ENCODE measurements at places on chromosomes 5 and 9.

GRCh38 chr9:85511746-85512145 lies 230.0 kb downstream of the AGTPBP1 start:
- no peak for DNase-seq

- DNase-seq = no peak
Measured at GRCh38 chr5:113201715-113202114, 225.1 kb downstream of the DCP2 start.

DNA sequence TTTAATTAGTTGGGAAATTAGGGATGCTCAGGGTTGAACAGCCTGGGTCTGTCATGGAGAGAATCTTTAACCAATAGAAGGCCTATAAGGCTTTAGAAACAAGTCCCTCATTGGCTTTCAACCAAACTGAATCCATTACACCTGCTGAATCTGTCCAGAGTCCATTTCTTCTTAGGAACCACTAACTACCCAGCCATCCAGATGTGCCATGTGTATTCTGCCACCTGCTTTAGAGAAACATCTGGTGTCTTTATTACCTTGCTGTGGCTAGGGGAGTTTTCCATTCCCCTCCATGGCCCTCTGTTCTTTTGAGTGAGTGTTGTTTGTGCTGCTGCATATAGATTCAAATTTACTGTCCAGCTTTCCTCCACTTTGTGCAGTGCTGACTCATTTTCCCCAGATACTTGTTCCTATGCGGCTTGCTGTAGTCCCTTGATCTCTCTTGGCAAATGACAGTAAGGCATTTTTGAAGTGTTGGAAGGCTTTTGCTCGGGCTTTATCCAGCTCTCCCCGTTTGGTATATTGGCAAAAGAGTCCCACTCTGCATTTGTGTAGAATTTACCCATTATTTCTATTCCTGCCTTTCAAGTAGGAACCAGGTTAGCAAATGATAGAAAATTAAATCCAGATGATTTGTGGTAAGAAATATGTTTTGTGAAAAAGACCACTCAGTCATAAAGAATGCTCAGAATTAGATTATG lies 54.6 kb downstream of the NLN start:
- DNase-seq = no peak

DNA sequence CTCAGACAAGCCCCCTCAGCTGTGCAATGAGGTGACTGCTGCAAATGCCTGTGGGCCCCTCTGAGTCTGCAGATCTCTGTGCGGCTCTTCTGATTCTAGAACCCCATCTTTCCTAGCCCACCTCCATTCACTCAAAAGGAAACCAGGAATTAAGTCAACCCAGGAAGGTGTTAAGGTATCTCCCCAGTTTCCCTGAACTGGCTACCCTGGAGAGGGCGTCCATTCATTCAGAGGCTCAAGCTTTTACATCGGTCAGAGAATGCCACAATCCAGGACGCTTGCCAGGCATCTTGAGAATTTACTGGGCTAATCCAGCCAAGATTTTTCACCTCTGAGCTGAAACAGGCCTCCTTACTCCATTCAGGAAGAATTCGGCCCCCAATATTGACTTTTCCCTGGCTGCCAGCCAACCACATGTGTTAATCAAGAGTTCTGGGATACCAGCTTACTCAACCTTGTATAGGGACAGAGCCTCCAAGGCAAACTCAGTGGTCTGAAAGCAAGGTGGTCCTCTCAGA lies 889 bp upstream of the ADAMTS12 start:
- DNase-seq = no peak

- DNase-seq = no peak
Measured at GRCh38 chr9:7240569-7241311, 483.0 kb downstream of the KDM4C start.

DNA sequence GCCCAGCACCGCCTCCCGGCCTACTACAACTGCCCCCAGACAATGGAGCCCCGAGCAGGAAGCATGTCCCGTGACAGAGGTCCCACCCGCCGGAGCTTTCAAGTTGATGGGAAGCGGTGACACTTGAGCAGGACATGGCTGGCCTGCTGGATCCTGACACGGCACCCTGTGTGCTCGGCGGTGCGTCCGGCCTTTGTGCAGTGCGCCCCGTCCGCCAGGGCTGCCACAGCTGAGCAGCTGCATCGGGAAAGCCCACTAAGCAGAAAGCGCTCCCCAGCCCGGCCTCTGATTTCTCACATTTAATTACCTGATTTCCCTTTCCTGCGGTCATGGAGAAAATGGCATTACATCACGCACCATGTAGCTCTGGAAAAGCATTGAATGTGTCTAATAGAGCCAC lies 611.9 kb downstream of the IRX1 start:
- DNase-seq = no peak

DNA sequence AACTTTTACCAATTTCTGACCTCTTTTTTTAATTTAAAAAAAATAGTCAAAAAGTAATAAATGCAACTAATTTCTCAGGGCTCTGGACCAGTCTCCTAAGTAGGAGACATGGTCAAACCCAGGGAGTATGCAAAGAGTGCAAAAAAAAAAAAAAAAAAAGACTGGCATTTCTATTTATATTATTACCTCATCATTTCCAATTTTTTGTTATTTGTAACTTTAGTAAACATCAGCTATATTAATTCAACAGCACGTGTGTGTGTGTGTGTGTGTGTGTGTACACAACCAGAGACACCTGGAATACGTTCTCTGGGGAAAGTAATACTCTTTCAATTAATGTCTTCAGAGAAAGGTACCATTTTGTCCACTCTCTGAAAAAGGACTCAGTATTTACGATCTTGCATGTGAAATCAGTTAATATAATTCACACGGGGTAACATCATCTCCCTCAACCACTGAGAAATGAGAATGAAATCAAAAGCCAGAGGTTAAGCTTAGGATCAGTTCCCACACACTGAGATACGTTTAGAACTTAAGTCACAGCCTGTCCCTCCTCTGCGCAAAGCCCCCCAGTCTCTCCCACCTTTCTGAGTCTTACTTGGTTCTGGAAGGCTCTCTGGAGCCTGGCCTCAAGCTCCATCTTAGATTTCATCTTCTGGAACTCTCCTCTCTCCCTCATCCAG lies 21.9 kb downstream of the ZNF608 start:
- no peak for DNase-seq

DNA sequence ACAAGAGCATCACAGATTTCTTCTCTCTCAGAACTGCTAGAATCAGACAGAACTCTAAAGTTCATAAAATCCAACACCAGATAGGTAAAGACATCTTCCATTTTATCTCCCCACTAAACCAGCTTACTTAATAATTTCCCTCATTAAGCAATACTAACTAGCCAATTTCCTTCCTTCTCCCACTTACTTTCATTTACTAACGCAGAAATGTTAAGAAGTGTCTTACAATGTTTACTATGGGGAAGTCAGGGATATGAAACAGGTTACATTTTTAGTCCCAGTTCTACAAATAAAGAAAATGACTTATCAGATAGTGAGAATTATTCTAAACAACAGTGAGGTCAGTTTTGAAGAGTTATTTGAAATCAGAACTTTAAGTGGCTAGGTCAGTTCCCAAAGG lies 236.5 kb downstream of the FBXL17 start:
- no peak for DNase-seq

GRCh38 chr5:163366757-163367156 lies 70.6 kb upstream of the CCNG1 start:
- no peak for DNase-seq

DNA sequence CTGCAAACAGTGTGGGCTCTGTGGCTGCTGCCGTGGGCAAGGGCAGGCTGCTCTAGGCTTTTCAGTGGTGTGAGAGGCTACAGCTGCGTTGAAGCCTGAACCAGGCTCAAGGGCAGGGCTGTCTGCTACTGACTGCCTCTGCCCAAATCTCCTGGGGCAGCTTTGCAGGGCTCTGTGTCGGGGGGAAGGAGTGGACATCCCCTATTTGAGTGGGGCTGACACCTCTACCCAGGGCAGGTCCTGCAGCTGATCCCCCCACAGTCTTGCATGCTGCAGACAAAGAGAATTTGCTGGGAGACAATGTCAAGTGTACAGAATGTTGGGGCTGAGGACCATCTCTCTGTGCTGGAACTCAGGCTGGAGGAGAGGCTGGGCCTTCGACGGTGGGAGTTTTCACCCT lies 240.2 kb downstream of the PBX3 start:
- no peak for DNase-seq

DNA sequence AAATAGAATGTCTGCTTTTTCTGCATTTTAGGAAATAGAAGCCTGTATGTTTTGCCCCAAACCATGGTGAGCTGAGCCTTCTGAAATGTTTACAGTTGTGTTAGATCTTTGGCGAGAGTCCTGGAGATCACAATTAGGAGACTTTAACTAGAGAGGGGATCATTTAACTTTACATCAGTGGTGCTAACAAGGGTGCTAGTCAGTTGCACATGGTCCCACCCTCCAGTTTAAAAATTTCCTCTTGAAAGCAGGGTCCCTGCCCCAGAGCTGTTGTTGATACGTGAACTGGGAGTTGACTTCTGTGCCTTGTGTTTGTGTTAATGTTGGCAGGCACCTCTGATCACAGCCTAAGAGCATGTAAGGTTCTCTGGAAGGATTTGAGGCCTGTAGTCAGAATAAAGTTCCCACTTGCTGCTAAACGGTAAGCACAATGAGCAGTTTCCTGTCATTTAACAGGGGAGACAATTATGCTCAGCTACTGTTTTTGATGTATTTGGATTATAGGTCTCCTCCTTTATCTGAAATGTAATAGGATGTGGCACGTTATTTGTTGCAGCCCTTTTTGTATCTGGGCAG lies 43.7 kb downstream of the RASGRF2 start:
- no peak for DNase-seq

Measured in NCI-H510A treated with DMSO at 0.1 percent for 48 hours (cell line).